ENCODE measurements at places on chromosomes 13 and 19.
A peak's percentile ranks its signal among the peaks of the same experiment; 100 is the strongest.

DNA sequence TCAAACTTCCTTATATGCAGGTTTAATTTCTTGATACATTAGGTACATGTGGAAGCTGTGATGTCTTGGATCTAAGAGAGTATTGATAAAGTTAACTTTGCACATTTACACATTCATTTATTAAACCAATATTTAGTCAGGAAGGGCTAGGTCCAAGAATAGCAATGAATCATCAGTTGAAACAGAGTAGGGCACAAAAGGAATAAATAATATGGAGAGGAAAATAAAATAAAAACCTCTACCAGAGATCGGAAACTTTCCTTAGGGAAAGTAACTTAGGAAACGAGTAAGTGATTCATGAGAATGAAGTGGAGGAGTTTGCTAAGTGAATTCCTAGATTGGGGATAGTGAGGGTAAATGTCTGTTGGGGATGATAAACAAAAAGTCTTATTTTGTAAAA, 259.4 kb upstream of the DACH1 start:
- DNase-seq, result no peak

- DNase-seq, result no peak
Observed at GRCh38 chr19:1817553-1818179, 5.6 kb upstream of the ATP8B3 start.

DNA sequence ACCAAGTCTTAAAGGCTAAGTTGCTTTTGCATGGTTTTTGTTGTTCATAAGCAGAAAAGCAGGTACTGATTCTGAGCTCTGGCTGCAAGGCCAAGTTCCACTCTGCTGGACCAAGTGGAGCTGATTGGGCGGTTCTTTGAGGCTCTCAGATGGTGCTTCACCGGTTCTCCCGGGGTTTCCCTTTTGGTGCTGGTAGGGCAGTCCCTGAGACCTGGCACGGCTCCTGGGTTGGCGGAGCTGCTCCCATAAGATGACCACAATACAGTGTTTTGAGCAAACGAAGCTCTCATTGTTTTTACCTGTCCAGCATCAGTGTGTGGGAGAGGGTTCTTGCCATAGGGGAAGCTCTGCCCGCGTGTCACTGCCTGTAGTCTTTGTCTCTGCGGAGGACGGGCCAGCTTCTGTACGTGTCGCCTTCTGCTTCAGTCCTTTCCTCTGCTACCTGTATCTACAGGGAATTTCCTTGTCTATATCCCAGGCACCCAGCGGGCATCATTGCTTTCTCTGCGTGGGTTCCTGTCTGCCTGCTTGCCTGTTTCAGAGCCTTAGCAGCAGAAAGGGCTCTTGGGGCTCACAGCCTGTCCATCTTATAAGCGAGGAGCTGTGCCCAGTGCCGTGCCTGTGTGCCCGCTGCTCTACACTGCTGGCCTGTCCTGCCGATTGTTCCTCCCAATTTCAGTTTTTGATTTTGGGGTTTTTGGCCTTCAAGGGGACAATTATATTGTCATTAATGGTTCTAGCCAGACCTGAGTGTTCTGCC, 2.3 kb downstream of the U2AF2 start:
- no peak for DNase-seq

DNA sequence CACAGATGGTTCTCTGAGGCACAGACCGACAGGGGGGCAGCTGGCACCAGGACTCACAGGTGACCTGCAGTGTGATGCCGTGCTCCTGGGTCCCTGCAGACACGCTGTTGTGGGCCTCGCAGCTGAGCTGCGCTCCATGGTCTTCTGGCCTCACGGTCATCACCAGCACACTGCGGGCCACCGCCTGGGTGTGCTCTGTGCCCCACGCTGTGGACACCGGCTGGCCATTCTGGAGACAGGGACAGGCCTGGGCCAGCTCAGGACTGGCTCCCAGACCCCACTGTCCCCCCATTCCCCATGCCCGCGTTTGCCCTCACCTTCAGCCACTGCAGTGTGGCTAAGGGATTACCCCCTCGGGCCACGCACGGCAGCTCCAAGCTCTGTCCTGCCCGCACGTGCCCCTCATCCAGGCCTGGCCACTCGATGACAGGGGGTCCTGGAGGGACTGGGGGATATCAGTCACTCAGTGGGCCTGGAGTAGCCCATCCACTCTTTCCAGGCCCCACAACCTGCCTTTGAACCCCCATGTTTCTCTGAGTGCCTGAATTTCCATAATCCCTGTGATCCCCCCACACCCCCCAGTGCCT, 3.3 kb downstream of the NPHS1 start:
- no peak for DNase-seq

- DNase-seq, result no peak
Observed at GRCh38 chr19:13149628-13150186, 468 bp downstream of the STX10 start.

DNA sequence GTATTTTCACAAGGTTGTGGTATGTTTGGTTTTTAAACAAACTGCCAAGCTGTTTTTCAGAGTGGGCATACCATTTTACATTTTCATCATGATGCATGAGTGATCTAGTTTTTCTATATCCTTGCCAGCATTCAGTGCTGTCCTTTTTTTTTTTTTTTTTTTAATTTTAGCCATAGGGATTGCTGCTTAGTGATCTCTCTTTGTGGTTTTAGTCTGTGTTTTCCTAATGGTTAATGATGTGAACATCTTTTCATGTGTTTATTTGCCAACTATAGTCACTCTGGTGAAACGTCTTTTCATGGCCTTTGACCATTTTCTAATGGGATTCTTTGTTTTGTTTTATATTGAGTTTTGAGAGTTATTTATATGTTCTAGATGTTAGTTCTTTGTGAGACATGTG, 59.7 kb downstream of the SHISA2 start:
- DNase-seq, result no peak

- DNase-seq, result no peak
Observed at GRCh38 chr13:99929866-99930265, 41.7 kb downstream of the ZIC5 start.

DNA sequence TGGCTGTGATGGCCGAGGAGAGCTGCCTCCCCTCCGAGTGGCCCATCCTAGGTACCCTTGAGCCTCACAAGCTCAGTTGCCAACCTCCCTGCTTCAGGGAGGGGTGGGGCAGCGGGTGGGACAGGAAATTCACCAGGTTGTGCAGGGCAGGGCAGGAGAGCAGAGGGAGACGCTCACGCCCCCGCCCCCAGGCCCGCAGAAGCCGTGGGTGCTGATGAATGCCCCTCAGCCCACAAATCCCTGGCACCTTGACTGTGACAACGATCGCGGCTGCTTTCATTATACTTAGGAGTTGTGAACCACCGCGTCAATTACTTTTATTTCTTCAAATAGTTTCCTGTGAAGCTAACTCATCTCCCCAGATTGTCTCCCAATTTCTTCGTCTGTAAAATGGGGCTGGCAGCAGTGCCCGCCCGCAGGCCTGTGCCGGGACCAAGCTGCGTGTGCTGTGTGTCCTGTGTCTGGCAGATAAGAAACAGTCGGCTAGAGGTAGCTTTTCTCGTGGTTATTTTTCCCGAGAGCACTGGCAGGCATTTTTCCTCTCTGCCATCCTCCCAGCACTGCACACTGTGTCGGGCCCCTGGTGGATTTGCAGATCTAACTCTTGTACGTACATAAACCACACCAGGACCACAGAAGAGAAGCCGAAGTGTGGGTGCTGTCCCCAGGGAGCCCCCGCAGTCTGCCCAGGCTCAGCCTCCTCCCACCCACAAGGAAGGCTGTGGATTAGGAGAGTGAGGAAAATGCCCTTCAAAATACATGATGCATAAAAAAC, 7.9 kb upstream of the RASA3 start:
- no peak for DNase-seq

GRCh38 chr19:47210689-47211316, 20.2 kb downstream of the BBC3 start:
- DNase-seq, result peak; percentile 73

- no peak for DNase-seq
Observed at GRCh38 chr13:106986687-106987426, 418.9 kb upstream of the ARGLU1 start.

GRCh38 chr19:54521022-54521859, 18.6 kb downstream of the LAIR2 start:
- no peak for DNase-seq

DNA sequence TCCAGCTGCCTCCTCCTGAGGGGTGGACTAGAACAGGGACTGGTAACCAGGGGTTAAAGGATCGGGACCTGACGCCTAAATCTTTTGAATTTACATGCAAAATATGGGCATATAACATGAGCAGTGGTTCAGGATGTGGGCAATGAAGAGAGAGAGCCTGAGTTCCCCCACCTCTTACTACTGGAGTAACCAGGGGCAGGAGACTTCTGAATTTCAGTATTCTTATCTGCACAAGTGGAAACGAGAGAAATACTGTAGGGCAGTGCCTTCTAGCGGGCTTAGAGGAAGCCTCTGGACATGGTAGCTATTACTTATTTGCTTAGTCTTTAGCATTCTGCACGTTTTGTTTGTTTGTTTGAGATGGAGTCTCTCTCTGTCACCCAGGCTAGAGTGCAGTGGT, 26.3 kb downstream of the BCAT2 start:
- DNase-seq, result no peak

- DNase-seq, result no peak
Observed at GRCh38 chr19:37452500-37453245, 14.6 kb downstream of the ZNF569 start.

GRCh38 chr13:70893832-70894231, 785.6 kb upstream of the KLHL1 start:
- DNase-seq, result no peak

DNA sequence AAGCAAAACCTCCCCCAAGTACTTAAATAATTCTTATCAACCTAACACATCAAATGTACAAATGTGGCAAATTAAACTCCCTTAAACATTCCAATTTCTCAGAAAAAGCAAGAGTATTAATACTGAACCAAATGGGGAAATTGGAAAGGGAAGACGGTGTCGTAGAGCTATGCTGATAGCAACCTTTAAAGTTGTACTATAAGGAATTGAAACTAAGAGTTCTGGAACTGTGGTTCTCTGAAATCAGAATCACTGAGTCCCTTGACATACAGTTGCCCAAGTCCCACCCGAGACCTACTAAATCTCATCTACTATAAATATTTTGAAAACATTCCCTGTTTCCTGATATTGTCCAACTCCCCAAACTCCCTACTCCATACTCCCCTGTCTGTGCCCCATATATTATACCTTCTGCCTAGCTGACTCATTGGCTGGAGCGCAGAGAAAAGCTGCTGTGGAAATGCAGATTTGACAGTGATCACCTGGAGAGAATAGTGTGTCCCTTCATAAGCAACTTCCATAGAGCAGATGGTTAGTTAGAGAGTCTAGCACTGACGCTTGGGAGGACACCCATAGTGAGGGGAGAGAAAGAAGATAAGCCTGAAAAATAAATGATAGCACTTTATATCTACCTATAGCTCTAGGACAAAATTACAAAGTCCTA, 51.4 kb upstream of the ITM2B start:
- no peak for DNase-seq

DNA sequence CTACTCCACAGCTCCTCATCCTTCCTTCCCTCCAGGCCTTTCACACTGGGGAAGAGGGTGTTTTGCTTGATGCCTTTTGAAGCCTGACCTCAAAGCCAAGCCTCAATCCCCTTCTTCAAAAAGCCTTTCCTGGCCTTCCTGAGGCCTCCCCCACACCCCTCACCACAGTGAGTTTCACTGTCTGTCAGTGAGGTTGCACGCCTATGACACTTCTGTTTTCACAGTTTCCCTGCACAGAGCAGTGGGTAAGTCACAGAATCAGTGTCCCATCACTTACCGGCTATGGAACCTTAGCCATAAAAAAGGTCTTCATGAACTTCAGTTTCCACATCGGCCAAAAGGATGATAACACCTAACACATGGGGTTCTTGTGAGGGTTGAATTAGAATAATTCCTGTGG, 371.4 kb downstream of the UQCRFS1 start:
- DNase-seq, result no peak

GRCh38 chr13:38914070-38914469, 76.6 kb downstream of the STOML3 start:
- no peak for DNase-seq

GRCh38 chr13:106593132-106593531, 25.2 kb upstream of the ARGLU1 start:
- DNase-seq, result no peak

GRCh38 chr13:25114220-25114619, 18.3 kb downstream of the PABPC3 start:
- peak; percentile 30 for DNase-seq

- DNase-seq, result no peak
Observed at GRCh38 chr13:69306766-69307165, 800.9 kb upstream of the ATXN8OS start.

DNA sequence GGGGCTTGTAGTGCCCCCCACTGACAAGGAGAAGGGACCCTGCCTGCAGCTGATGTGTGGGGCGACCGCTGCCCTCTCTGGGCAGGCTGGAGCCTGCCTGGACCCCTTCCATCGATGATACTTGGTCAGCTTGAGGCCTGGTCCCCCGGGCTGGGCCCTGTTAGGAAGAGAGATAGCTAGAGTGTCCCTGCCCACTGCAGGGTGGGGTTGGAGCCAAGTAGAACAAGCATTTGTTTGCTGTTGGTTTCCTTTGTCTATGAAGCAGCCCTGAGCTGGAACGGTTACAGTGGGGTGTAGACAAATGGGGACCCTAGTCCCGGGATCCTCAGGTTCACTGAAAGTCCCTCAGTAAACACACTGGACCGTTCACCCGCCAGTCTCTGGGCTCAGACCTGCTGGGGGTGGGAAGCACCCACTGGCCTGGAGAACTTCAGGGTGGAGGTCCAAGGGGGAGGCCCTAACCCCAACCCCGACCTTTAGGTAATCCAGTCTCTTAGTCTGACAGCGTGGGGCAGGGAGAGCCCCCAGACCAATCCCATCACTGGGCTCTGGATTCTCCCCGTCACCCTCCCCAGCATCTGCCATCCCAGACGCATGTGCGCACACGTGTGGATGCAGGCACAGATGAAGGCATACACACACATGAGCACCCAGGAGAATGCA, 204.8 kb upstream of the ZNF536 start:
- DNase-seq, result no peak

DNA sequence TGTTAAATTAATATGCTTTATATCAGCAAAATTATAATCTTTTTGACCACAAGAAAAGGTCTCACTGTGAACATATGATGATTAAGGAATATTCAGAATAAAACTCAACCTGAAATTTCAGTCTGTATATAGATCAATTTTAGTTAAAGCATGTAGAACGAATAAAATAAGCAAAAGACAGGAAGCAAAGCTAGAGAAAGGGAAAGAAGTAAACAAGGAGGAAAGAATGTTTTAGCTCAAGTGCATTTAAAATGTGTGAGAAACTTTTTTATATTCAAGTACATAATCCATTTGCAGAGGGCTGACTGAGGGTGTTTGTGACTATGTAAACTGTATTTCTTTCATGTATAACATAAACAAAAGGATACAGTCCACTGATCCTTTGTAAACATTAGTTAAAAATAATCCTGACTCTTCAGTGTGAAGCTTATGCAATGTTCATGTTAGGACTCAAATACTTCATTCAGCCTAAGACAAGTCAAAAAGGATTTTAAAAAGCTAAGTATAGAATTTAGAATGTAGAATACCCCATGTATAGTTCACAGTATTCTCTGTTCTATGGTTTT, 472.1 kb downstream of the DIAPH3 start:
- DNase-seq, result no peak

All from stimulated activated CD8-positive, alpha-beta memory T cell treated with anti-CD3 and anti-CD28 coated beads, Interleukin-7, amount 100 ng/mL, for 24 hours (primary cell).